ENCODE measurements at places on chromosomes 12 and 14. TPM values are rescaled to one million over a fixed set of nuclear protein-coding genes. Genes with fewer than 3 reads are reported as not detected.

- no peaks in the 10 kb centered on the region for H3K27me3 ChIP-seq
- H3K27ac ChIP-seq: no peak overlapping the region
- peaks cover 45% of the 10 kb centered on the region for H3K36me3 ChIP-seq
- no peak overlapping the region for H3K4me3 ChIP-seq
Observed at GRCh38 chr12:3662521-3662921, 90.4 kb downstream of the CRACR2A start.

GRCh38 chr14:28707814-28708213 lies 58.8 kb upstream of the FOXG1 start:
- H3K4me1 ChIP-seq: no peaks in the 10 kb centered on the region
- no peak for DNase-seq
- no peak overlapping the region for H3K4me3 ChIP-seq
- no peak overlapping the region for H3K27ac ChIP-seq
- H3K27me3 ChIP-seq: no peaks in the 10 kb centered on the region
- no peaks in the 10 kb centered on the region for H3K36me3 ChIP-seq

- H3K36me3 ChIP-seq: no peaks in the 10 kb centered on the region
- DNase-seq: no peak
- no peak overlapping the region for H3K27ac ChIP-seq
- H3K4me1 ChIP-seq: no peaks in the 10 kb centered on the region
- H3K27me3 ChIP-seq: peaks cover 6% of the 10 kb centered on the region
- no peak overlapping the region for H3K4me3 ChIP-seq
Observed at GRCh38 chr12:54628186-54628846, 6.4 kb downstream of the LACRT start.

- H3K4me1 ChIP-seq: no peaks in the 10 kb centered on the region
- no peak overlapping the region for H3K4me3 ChIP-seq
- DNase-seq: no peak
- no peak overlapping the region for H3K27ac ChIP-seq
- H3K36me3 ChIP-seq: no peaks in the 10 kb centered on the region
- no peaks in the 10 kb centered on the region for H3K27me3 ChIP-seq
Observed at GRCh38 chr12:105899589-105899988, 239.2 kb downstream of the NUAK1 start.

- DNase-seq: no peak
- no peaks in the 10 kb centered on the region for H3K36me3 ChIP-seq
- no peak overlapping the region for H3K27ac ChIP-seq
- H3K4me1 ChIP-seq: no peaks in the 10 kb centered on the region
- H3K4me3 ChIP-seq: no peak overlapping the region
- no peaks in the 10 kb centered on the region for H3K27me3 ChIP-seq
Observed at GRCh38 chr12:59736786-59737185, 141.0 kb downstream of the SLC16A7 start.

DNA sequence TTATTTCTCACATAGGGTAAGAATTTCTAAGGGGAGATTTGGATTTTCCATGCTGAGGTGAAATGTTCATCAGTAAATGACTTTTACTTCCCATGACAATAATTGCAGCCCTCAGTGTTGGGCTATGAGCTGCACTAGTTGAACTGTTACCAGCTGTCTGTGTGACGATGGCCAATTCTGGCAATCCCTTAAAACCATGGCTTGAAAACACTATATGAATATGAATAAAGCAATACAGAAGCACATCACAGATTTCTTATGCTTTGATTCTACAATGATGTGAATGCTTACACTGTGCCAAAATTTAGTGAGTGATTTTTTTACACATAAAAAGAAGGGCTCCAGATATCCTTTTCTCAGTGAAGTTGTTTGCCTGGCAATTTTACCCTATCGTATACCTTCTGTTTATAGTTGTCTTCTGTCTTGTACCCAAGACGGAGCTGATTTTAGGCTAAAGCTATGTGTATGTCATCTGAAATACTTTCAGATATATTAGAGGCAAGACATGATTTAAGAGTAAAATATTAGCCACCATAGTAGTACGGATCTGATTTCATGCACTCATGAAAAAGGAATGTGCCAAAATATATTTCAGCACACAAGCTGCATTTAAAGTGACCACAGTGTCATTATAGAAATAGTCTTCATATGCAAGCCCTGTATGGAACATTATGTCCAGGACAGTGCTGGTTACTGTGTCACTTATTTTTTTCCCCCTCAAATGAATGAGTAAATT lies 52.0 kb downstream of the SLC38A4 start:
- no peak for DNase-seq
- no peaks in the 10 kb centered on the region for H3K36me3 ChIP-seq
- H3K27ac ChIP-seq: no peak overlapping the region
- no peak overlapping the region for H3K4me3 ChIP-seq

DNA sequence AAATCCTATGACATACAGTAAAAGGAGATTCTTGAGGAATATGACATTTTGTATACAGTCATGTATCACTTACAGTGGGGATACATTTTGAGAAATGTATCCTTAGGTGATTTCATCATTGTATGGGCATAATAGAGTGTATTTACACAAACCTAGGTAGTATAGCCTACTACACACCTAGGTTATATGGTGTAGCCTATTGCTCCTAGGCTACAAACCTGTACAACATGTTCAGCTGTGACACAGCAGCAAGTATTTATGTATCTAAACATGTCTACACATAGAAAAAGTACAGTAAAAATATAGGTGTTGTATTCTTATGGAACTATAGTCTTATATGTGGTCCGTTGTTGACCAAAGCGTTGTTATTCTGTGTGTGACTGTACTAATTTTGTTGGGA lies 178.8 kb downstream of the FOXA1 start:
- no peaks in the 10 kb centered on the region for H3K27me3 ChIP-seq
- no peaks in the 10 kb centered on the region for H3K4me1 ChIP-seq
- no peak overlapping the region for H3K4me3 ChIP-seq
- H3K27ac ChIP-seq: no peak overlapping the region
- no peaks in the 10 kb centered on the region for H3K36me3 ChIP-seq

DNA sequence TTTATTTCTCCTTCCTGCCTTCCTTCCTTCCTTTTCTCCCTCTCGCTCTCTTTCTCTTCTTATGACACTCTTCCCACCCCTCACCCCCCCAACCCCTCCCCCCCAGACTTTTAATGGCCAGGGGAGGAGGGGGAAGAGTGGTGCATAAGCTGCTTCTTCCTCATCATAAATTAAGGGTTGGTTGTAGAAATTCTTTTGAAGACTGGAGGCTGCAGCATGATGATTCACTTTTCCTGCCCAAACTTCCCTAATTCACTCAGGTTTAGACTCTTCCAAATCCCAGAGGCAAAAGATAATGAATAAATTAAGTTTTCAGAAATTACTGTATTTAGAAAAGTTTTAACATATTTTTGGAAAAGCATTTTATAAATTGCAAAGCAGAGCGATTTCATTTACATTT lies 58.2 kb downstream of the GRIP1 start:
- H3K4me1 ChIP-seq: no peaks in the 10 kb centered on the region
- H3K27me3 ChIP-seq: no peaks in the 10 kb centered on the region
- no peak overlapping the region for H3K4me3 ChIP-seq
- no peak for DNase-seq
- no peak overlapping the region for H3K27ac ChIP-seq

DNA sequence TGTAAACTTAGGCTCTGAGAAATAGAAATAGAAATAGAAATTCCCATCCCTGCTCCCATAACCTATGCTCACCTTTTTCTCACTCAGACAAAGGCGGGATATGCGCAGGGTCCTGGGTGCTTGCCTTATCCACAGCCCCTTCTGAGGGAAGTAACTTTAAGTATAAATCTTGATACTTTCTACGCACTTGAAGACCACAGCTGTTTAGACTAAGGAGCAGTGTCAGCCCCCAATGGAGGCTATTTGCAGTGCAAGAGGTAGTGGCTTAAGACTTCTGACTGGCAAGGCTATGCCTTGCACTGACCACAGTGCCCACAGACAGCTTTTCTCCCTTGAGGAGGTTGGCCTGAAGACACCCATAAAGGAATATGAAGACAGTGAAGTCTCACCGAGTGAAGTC lies 35.2 kb downstream of the ASCL1 start:
- H3K27ac ChIP-seq: no peak overlapping the region
- no peaks in the 10 kb centered on the region for H3K27me3 ChIP-seq
- no peak for DNase-seq
- no peaks in the 10 kb centered on the region for H3K36me3 ChIP-seq

DNA sequence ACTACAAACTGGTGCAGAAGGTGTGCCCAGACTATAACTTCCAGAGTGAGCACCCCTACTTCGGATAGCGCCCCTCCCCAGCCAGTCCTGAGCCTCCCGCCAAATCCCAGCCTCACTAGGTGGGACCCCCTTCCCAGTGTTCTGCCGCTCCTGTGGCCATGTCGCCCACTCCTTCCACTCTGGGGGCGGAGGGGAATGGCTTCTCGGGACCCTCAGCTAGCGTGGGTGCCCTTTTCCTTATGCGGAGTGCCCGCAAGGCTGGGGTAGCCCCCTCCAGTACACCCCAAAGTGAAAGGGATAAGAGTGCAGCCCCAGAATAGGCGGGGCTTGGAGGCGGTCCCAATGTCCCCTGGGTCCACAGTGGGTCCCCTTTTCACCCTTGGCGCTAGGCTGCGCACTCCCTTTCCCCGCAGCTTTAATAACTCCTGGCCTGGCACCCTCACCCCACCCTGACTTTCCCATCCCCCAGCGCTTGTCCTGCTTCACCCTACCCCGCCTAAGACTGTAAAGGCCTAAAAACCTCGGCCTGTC lies 3.8 kb upstream of the SHMT2 start:
- no peak overlapping the region for H3K27ac ChIP-seq
- no peaks in the 10 kb centered on the region for H3K36me3 ChIP-seq
- H3K4me3 ChIP-seq: no peak overlapping the region
- H3K27me3 ChIP-seq: peaks cover 71% of the 10 kb centered on the region
- no peaks in the 10 kb centered on the region for H3K4me1 ChIP-seq
- DNase-seq: no peak

GRCh38 chr12:66829660-66830325 lies 150.9 kb upstream of the GRIP1 start:
- no peaks in the 10 kb centered on the region for H3K4me1 ChIP-seq
- no peak overlapping the region for H3K27ac ChIP-seq
- DNase-seq: no peak
- H3K27me3 ChIP-seq: no peaks in the 10 kb centered on the region
- no peaks in the 10 kb centered on the region for H3K36me3 ChIP-seq

DNA sequence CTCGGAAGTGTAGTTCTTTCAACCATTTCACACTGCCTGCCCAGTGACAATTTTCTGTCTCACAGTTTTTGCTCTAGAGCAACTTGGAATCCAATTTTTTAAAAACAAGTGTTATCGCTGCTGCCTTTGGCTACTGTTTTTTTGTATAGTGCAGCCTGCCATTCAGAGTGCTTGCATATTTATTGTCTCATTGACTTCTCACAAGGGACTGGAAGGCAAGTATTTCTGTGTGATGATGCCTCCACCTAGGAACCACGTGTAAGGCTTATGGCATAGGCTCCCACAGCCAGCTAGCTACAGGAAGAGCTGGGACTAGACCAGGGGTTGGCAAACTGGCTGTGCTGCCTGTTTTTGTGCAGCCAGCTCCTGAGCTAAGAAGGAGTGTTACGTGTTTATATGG lies 903 bp downstream of the PARPBP start:
- H3K4me3 ChIP-seq: no peak overlapping the region
- H3K4me1 ChIP-seq: peaks cover 21% of the 10 kb centered on the region
- peaks cover 10% of the 10 kb centered on the region for H3K36me3 ChIP-seq
- no peak for DNase-seq

- no peaks in the 10 kb centered on the region for H3K27me3 ChIP-seq
- DNase-seq: no peak
- H3K27ac ChIP-seq: no peak overlapping the region
Observed at GRCh38 chr14:79378020-79378419, 833.3 kb downstream of the DIO2 start.

DNA sequence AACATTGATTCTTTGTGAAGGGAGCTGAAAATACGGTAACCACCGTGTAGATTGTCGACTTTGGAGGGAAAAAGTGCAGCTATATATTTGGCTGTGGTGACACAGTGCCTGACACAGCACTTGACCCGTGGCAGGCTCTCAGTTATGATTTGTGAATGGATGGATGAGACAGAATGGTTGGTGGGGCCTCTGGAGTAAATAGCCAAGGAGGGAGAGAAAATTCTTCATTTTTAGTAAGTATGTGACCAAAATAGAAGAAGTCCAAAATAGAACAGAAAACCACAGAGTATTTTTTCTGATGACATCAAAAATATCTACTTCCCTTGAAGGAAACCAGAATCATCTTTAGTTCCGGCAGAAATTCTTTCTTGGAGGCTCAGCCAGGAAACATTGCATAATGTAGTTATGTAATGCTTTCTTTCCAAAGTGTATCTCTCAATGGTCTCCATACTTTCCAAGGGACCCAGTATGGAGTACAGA lies 82.0 kb upstream of the WSCD2 start:
- H3K4me1 ChIP-seq: no peaks in the 10 kb centered on the region
- H3K4me3 ChIP-seq: no peak overlapping the region
- DNase-seq: no peak
- no peak overlapping the region for H3K27ac ChIP-seq
- peaks cover 4% of the 10 kb centered on the region for H3K27me3 ChIP-seq
- H3K36me3 ChIP-seq: no peaks in the 10 kb centered on the region

DNA sequence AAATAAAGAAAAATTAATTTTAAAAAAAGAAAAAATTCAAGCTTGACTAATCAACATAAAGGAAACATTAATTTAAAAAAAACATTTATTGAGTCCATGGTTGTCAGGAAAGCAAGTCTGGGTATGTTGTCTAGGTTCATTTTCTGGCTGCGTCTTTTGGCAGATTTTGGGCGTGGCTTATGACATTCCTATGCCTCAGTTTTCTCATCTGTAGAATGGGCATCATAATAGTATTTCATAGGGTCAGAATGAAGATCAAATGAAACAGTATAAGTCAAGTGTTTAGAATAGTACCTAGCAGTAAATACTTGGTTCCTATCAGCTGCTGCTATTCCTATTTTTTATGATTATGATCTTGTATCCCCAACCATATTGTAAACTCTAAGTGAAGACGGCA lies 40.5 kb downstream of the MYO1H start:
- no peaks in the 10 kb centered on the region for H3K36me3 ChIP-seq
- peaks cover 14% of the 10 kb centered on the region for H3K27me3 ChIP-seq
- H3K4me1 ChIP-seq: no peaks in the 10 kb centered on the region
- no peak overlapping the region for H3K27ac ChIP-seq

DNA sequence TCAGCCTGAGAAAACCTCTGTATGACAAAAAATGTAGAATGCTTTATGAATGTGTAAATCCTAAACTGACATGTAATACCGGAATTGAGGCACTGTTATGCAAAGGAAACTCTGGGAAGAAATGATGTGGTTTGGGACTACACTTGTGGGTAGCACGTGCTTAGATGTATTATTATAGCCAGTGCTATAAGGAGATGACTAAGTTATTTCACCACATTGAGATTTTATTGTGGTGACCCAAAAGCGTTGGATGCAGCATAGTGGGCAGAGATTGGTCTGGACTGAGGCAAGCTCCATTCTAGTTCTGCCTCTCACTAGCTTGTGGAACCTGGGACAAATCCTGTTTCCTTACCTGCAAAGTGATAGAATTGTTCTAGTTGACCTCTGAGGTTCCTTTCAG lies 172.2 kb downstream of the SNAPC1 start:
- no peak for DNase-seq
- no peak overlapping the region for H3K4me3 ChIP-seq
- no peaks in the 10 kb centered on the region for H3K27me3 ChIP-seq
- no peaks in the 10 kb centered on the region for H3K4me1 ChIP-seq
- H3K36me3 ChIP-seq: no peaks in the 10 kb centered on the region
- no peak overlapping the region for H3K27ac ChIP-seq

Gene MRPL52
- total RNA-seq: 72.3 TPM

Gene GPR137C
- 2.0 TPM for total RNA-seq

Gene CLEC4D
- total RNA-seq: 15.7 TPM

Gene GYS2
- not detected for total RNA-seq

Gene KRT3
- total RNA-seq: not detected

Gene TMPRSS12
- total RNA-seq: not detected

Measured in left lung (tissue), 14 donors.